ENCODE measurements at places on chromosomes 3 and 15.
A peak's percentile ranks its signal among the peaks of the same experiment; 100 is the strongest.

- no peak for DNase-seq
Observed at GRCh38 chr3:73107676-73108187, 46.3 kb downstream of the EBLN2 start.

GRCh38 chr15:99320374-99321215, 69.3 kb downstream of the LRRC28 start:
- DNase-seq: no peak

DNA sequence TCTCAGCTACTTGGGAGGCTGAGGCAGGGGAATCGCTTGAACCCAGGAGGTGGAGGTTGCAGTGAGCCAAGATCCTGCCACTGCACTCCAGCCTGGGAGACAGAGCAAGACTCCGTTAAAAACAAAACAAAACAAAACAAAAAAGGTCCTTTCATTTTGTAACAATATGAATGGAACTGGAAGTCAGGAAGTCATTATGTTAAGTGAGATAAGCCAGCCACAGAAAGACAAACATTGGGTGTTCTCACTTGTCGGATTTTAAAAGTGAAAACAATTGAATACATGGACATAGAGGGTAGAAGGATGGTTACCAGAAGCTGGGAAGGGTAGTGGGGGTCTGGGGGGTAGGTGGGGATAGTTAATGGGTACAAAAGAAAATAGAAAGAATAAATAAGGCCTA, 12.5 kb upstream of the B3GALNT1 start:
- DNase-seq: no peak

DNA sequence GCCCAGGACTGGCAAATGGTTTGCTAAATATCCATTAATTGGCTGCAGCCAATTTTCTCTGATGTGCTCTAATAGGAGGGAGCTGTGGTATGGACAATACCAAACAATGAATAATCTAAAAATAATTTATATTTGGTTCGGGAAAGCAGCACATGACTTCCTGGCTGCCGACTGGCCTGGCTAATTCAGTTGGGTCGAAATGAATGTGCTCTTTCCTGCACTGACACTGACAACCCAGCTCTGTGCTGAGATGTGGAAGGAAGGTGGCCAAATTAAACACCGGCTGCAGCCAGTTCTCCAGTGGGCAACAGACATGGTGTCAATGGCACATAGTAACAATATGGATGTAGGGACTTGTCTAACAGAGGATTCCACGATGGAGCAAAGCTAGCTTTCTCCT, 21.1 kb upstream of the COLQ start:
- DNase-seq: no peak

- DNase-seq: peak; percentile 83
Observed at GRCh38 chr15:26179906-26180305, 316.8 kb upstream of the ATP10A start.

- DNase-seq: no peak
Observed at GRCh38 chr3:88133711-88134263, 16.0 kb upstream of the C3orf38 start.

DNA sequence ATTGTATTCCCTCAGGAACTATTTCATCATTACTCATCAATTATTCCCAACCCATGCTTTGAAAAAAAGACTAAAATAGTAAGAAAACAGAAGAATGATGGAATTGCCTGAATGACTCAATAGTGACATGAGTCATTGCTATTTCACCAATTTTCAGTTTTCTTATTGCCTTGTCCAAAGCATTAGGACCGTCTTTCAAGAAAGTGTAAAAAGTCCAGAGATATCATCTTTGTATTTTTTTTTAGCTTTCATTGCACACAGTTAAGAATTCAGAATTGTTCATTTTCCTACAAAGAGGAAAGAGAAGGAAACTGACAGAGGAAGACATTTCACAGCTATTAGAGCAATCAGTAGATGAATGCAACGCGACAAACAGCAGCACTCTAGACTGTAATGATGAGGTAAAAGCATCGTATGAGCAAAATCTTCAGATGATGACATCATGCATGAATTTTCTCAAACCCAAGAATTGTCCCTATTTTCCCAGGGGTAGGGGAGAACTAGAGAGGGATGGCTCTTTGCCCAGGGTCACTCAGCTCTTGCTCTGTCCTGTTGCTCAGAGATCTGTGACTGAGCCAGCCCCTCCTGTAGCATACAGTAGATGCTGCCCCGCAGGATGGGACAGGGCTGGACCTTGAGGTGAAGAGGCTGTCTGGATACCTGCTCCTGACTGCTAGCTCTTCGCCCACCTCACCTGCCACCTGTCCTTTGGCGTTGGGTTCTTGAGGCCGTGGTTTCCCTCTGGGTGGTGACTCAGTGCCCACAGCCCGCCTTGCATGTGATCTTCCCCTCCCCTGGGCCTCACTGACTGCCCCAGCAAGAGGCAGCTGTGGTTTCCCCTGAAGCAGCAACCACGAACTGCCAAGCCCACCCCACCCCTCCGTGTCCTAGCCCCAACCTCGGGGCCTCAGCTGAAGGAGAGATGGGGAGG, 84.8 kb downstream of the PPCDC start:
- DNase-seq: peak; percentile 70

GRCh38 chr15:39890621-39891020, 29.4 kb downstream of the GPR176 start:
- DNase-seq: no peak

DNA sequence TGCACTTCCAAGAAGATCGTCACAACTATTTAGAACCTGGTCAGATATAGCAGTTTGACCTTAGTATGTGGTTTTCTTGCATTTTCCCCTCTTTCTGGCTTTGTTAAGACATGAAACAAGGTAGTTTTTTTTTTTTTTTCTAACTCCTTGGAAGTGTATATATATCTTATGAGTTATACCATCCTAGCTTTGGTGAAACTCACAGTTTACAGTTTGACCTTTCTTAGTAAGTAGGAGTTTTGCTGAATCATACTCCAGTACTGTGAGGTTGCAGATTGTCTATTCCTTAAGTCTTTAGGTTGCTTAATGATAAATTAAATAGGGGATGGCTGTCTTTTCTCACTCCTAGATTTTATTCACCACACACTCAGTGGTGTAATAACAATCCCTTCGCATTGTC, 325.0 kb downstream of the RBMS3 start:
- no peak for DNase-seq

DNA sequence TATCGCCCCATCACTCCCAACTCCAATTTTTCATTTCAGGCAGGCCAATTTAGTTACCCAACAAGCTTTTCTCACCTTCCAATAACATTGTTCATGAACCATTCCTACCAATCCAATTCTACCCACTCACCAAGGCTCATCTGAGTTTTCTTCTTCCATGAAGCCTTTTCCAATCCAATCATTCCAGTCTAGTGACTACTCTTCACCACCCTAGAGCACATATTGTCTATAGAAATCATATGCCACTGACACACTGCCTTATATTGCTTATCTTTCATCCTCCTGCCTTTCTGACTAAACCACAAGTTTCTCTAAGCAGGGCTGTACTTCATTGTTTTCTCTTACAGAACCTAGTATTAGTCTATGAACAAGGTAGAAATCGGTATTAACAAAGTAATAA, 11.4 kb downstream of the CCDC14 start:
- no peak for DNase-seq

DNA sequence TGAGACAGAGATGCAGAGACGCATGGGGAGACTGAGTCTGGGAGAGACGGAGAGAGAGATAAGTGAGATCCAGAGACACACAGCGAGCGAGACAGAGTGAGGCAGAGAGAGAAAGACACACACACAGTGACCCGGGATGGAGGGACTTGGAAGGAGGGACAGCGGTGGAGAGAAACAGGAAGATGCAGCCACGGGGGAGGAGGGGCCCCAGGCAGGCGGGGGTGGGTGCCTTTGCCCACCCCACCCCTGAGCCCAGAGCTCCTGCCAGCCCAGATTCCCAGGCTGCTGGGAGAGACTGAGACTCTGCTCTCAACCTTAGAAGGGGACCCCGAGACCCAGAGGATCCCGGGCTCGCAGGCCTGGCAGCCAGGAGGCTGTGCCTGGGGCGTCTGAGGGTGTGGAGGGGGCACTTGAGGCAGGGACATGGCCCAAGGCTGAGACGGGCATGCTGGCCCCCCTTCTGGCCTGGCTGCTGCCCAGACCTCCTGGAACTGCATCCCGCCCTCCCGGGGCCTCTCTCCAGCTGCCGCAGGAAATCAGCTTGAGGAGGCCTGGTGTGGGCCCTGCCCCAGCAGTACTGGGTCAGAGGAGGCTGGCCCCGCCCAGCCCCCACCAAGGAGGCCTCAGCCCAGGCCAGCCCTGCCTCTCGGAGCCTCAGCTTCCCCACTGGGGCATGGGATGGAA, 18.1 kb downstream of the H1-8 start:
- peak; percentile 79 for DNase-seq

DNA sequence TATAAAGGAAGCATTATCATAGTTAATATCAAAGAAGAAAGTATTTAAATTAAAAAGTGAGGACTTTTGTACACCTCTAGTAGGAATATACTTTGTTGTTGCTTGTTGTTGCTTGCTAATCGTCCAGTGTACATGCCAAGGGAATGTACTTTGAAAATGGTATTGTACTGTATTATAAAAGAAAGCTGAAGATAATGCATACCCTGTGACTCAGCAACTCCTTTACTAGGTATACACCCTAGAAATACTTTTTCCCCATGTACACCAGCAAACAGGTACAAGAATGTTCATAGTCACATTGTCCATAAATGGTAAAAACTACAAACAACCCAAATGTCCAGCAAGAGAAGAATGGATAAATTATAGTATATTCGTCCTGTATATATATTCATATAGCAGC, 12.0 kb downstream of the TTBK2 start:
- DNase-seq: no peak

- DNase-seq: peak; percentile 90
Observed at GRCh38 chr3:13091898-13092611, 18.8 kb upstream of the IQSEC1 start.

DNA sequence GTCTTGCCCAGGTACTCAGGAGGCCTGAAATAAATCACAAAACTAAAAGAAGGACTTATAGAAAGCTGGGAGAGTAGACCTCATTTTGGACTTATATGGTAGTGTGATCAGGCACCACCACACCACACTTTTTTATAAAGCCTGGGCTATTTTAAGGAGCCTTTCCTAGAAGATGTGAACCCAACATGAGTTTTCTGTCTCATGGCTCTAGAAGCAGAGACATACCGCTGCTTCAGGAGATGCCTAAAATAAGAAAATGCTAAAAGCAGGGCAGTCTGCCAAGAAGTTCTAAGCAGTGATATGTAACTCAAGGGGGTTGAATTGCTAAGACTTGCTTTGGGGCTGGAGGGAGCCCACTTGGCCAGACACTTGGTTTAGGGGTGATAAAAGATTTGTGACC, 49.6 kb downstream of the SUMF1 start:
- DNase-seq: no peak

- no peak for DNase-seq
Observed at GRCh38 chr15:92656089-92656488, 514 bp upstream of the FAM174B start.

GRCh38 chr3:159273608-159274007, 471.8 kb downstream of the MFSD1 start:
- peak; percentile 78 for DNase-seq

DNA sequence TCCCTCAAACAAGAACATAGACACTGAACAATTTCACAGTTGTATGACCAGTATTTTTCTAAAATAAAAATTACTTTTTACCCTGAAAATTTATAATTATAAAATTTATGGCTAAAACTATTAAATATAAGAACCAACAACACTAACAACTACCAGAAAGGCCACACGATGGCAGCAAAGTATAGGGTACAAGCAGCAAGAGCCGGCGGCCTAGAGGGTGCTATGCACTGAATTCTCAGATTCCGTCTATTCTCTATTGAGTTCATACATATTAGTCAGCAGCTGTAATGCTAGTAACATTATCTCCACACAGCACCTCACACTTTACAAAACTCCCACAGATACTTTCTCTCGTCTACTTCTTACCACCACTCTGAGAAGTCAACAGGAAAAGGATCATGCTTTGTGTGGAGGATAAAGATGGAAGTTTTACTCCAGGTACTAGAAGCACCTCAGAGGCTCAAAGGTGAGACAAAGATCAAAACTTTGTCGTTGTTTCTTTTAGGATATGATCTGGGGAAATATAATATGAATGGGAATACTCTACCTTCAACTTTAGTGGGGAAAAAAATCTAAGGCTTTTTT, 160.5 kb downstream of the FGF12 start:
- DNase-seq: peak; percentile 77

GRCh38 chr3:50112462-50112861, 23.7 kb downstream of the RBM5 start:
- no peak for DNase-seq

- no peak for DNase-seq
Observed at GRCh38 chr3:31203960-31204795, 309.7 kb upstream of the GADL1 start.

- DNase-seq: peak; percentile 56
Observed at GRCh38 chr15:73369154-73369694, 466 bp upstream of the HCN4 start.

- DNase-seq: no peak
Observed at GRCh38 chr3:184377374-184377773, 633 bp downstream of the THPO start.

DNA sequence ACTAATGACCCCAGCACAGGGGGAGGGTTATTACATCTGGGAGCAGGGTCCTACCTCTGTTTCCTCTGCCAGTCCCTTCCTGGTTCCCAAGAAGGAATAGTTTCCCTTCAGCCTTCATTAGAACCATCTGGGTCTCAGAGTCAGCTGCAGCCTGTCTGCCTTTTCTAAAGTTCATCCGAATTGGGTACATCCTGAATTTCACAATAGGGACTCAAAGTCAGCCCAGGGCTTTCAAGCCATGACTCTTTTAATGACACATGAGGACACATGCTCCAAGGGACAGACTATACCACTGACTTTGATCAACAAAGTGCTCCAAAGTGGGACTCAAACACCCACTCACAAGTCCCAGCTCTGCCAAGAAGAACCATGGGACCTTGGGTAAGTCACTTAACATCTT, 12.7 kb upstream of the CRABP1 start:
- DNase-seq: no peak

DNA sequence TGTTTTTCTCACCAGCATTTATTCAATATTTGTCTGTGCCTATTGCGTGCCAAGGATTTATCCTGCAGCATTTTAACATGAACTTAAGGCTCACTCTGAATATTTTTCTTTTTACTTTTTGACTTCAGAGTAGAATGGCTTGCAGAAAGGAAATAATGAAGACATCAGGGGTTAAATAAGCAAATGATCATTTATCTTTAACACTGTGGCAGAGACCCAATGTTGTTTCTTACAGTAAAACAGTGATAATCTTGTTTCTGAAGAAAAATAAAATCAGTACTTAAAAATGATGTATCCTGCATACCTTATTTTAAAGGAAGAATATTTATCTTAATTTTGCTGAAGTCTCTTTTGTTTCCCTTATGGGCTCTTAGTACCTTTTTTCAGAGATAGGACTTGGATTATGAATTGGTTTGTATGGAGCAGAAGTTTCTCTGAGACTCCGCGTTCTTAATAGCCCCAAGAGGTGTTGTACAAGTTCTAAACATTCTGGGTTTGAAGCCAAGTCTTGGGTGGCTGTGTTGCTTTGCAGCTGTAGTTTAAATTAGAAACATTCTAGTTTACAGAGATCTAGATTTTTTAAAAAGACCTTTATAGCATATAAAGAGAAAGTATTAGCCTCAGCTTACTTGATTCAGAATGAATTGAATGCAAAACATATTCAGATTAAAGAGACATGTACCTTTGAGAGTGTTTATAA, 40.5 kb downstream of the COL6A6 start:
- DNase-seq: no peak

- no peak for DNase-seq
Observed at GRCh38 chr3:12574131-12574530, 17.2 kb downstream of the MKRN2 start.

Data from islet precursor cell (in vitro differentiated cells).